ENCODE measurements at places on chromosomes 1 and 21. TPM values are rescaled to one million over a fixed set of nuclear protein-coding genes. Genes with fewer than 3 reads are reported as not detected.
A peak's percentile ranks its signal among the peaks of the same experiment; 100 is the strongest.

DNA sequence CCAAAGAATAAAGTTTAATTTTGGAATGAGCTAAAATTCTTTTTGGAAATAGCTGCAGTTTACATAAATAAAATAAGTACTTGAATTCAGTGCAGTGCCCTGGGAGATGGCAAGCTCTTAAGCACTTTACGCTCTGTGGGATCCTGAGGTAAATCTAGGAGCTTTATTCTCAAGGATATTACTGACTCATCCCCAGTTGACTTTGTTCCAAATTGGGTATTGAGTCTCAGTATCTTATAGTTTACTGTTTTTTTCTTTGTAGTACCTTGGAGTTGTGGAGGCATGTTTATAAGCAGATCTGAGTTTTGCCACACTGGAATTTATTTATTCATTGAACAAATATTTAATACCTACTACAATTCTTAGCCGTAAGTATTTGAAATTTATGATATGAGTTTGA, 27.4 kb upstream of the HRNR start:
- H3K27ac ChIP-seq: no peak overlapping the region
- no peak for DNase-seq

Gene HUNK
- total RNA-seq: 0.74 TPM

DNA sequence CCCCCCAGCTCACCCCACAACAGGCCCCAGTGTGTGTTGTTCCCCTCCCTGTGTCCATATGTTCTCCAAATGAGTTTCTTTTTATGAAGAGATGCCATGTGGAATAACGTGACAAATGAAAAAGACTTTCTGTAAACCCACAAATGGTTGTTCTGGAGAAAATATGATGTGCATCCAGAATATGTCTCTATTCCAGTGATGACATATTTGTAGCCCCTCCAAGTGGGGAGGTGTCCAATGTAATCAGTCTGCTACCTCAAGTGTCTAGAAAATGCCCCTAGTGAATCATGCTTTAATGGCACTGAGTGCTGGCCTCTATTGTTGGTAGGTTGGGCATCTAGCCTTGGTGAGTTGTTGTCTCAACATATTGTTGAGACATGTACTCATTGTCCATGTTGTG, 179.6 kb downstream of the KCNK2 start:
- no peaks in the 10 kb centered on the region for H3K4me1 ChIP-seq
- H3K4me3 ChIP-seq: no peak overlapping the region
- no peak overlapping the region for H3K27ac ChIP-seq
- H3K36me3 ChIP-seq: no peaks in the 10 kb centered on the region
- DNase-seq: no peak

Gene PLA2G2F
- total RNA-seq: not detected

Gene RNU1-2
- total RNA-seq: 3,916 TPM

DNA sequence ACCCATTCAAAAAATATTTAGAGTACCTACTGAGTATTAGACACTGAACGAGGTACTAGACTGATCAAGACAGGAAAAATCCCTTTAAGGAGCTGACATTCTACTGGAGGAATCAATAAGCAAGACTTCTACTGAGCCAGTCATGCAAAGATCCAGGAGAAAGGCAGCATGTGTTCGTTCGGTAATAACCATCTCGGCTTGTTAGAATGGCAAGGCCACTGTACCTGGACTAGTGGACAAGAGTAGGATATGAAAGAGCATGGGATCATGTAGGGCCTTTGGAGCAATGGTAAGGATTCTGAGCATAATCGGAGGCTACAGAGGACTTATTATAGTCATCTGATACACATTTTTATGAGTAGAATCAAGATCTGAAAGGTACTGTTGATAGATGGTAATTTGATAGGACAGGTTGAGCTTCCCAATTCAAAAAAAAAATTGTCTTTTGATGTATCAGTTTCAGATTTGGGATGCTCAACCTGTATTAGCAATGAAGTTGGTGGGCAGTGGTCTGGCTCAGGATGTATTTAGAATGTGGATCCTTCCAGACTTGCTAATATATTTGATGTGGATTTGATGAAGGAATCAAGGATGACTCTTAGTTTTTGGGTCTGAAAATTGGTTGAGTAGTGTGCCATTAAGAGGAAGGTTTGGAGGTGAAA, 2.3 kb downstream of the COX20 start:
- no peak for DNase-seq
- H3K27me3 ChIP-seq: no peaks in the 10 kb centered on the region
- H3K36me3 ChIP-seq: peaks cover 51% of the 10 kb centered on the region
- H3K4me3 ChIP-seq: peak overlapping the region; percentile 44
- H3K4me1 ChIP-seq: peaks cover 27% of the 10 kb centered on the region

DNA sequence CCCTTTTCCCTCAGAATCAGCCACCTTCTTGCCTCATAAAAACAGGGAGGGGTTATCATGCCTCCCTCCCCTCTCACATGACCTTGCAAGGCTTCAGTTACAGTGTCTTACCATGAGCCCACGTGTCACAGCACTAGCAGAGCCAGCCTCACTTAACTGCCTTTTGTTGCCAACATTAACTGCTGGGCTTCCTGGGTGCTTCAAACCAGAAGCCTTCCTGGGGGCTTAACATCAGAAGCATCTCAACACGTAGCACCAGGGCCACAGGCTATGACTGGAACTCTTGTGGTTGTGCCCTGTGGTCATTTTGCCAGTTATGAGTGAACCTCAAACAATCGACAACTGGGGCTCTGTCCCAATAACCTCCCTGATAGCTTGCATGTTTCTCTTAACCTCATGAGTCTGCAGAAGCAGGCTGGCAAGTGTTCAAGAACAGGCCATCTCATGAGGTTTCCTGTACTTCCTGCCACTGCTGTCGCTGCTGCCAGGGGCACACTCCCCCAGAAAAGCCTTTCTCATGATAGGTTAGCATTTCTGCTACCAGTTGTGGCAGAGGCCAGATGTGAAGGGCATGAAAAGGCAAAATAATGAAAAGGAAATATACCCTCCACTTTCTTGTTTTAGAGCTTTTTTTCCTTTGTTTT, 132.2 kb downstream of the GLUL start:
- H3K27ac ChIP-seq: peak overlapping the region; percentile 94
- peak; percentile 82 for DNase-seq
- no peaks in the 10 kb centered on the region for H3K36me3 ChIP-seq

Gene OR2L3
- total RNA-seq: 0.27 TPM

DNA sequence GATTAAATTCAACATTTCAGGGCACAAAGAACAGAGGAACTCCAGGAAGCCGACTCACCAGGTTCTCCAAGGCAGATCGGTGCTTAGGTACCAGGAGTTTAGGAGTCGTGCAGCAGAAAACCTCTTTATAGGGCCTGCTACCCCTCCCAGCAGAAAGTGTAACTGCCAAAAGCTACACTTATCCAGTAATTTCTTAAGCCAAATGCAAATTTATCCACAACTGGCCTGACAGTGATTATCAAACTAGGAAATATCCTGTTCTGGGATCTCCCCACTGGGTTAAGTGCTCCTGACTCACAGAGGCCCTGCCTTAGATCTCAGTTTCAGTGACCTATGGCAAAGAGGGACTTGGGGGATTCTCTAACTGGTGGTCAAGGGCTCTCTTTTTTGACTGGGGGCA, at the start of gene SPRR2F:
Gene SPRR2F (minus strand): TSS at position 101 of the 400 bp plus-strand sequence. CDS start 783 bp downstream, outside the sequence.
- peaks cover 25% of the 10 kb centered on the region for H3K27me3 ChIP-seq
- H3K27ac ChIP-seq: no peak within 1 kb of the TSS
- DNase-seq: no peak
- no peak within 1 kb of the TSS for H3K4me3 ChIP-seq

Gene VANGL2
- 0.14 TPM for total RNA-seq

DNA sequence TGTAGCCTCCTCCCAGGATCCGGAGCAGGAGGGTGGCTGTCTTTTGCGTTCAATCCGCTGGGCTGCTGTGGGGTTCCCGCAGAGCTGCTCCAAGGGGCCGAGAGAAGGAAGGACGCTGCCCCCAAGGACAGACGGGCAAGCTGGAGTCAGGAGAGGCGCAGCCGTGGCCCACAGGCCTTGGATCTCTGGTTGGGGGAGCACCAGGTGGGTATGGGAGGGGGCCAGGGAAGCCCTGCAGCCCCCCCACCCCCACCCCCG, 15.9 kb upstream of the SKI start:
- H3K4me1 ChIP-seq: no peaks in the 10 kb centered on the region
- no peak overlapping the region for H3K4me3 ChIP-seq
- no peak for DNase-seq
- no peaks in the 10 kb centered on the region for H3K36me3 ChIP-seq

GRCh38 chr1:205576011-205576410, 55.8 kb downstream of the ELK4 start:
- peaks cover 18% of the 10 kb centered on the region for H3K27me3 ChIP-seq
- no peak overlapping the region for H3K27ac ChIP-seq
- no peaks in the 10 kb centered on the region for H3K4me1 ChIP-seq
- H3K36me3 ChIP-seq: no peaks in the 10 kb centered on the region
- DNase-seq: no peak
- H3K4me3 ChIP-seq: no peak overlapping the region

DNA sequence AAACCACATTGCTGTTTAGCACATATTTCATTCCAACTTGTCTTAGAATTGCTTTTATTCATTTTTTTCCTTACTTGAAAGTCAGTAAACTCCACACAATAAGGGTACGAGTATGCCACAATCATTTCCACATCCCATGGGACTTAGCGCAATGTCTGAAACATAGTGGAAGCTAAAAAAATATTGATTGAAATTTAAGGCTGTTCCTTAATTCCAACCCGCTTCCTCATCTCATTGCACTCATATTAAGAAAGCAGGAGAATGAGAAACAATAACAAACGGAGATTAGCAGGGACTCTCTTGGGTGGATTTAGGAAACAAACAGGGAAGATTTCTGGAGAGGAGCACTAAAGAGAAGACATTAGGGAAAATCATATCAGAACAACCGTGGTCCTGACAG, 39.3 kb upstream of the RGS4 start:
- H3K4me1 ChIP-seq: no peaks in the 10 kb centered on the region
- H3K27me3 ChIP-seq: peaks cover 22% of the 10 kb centered on the region
- H3K27ac ChIP-seq: no peak overlapping the region
- no peak for DNase-seq
- H3K4me3 ChIP-seq: no peak overlapping the region

DNA sequence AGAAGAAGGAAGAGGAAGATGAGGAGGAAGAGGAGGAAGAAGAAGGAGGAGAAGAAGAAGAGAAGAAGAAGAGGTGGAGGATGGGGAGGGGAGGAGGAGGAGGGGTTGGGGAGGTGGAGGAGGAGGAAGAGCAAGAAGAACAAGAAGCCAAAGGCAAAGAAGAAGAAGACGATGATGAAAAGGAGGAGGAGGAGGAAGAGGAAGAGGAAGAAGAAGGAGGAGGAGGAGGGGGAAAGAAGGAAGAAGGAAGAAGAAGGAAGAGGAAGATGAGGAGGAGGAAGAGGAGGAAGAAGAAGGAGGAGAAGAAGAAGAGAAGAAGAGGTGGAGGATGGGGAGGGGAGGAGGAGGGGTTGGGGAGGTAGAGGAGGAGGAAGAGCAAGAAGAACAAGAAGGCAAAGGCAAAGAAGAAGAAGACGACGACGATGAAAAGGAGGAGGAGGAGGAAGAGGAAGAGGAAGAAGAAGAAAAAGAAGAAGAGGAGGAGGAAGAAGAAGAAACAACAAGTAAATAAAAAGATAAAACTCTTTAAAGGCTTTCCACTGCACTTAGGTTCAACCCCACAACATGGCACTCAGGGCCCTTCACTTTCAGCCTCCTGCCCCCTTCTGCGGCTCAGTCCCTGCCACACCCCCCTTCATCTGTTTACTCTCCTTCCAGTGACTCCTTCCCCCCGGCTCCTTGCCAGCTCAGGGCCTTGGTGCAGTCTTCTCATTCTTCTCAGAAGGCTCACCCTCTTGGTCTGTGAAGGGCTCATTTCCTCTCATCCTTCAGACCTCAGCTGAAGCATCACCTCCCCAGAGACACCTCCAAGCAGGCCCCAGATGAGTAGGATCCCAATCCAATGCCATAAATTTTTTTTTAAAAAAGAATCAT, 114.0 kb downstream of the KCNN3 start:
- no peak overlapping the region for H3K4me3 ChIP-seq

DNA sequence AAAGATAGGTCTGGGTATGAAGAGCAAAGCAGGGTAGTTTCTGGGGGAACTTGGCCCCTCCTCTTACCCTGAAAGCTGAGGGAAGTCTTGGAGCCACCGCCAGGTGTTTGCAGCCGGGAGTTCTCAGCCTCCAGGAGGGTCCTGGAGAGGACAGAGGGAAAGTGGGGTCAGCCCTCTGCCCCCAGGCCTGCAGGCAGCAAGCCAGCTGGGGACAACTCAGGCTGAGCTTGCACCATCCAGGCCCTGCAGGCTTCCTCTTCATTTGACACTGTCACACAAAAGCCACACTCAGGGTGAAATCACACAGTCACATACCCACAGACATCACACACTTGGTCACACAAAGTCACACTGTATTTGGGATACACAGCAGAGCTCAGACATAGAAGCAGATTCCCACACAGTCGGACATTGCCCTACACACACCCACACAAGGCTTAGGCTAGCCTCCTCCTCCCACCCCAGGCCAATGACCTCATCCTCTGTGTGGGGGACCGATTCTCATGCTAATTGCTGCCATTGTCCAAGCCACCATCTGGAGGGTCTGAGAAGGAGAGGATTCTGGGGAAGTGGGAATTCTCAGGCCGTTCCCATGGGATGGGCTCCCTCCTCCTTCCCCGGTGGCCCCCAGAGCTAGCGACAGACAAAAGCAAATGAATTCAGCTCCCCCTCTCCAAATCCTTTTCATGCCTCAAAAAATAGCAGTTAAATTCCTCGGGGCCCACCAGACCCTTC, 3.7 kb downstream of the NES start:
- peaks cover 13% of the 10 kb centered on the region for H3K4me1 ChIP-seq
- H3K27me3 ChIP-seq: peaks cover 55% of the 10 kb centered on the region
- H3K36me3 ChIP-seq: no peaks in the 10 kb centered on the region
- H3K4me3 ChIP-seq: no peak overlapping the region

DNA sequence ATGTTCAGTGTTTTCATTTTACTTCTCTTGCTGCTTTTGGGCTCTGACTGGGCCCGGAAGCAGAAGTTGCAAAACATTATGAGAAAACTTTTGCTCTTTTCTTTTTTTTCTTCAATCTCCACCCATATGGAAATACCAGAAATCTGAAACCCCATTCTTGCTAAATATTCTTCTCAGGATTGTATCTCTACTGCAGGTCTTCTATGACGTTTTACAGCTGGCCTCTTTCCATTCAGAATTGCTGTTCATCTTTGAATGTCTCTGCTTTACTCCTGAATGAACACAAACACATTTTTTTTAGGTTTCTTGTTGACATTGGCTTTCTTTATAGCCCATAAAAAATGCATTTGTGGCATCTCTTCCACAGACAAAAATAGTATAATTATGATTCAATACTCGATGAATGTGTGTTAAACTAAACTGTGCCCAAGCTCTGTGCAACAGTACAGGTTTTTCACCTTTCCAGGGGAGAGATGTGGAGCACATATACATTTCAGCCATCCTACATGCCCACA, 18.8 kb downstream of the PTPRC start:
- peak overlapping the region; percentile 99 for H3K27ac ChIP-seq
- H3K4me1 ChIP-seq: peaks cover 49% of the 10 kb centered on the region
- no peaks in the 10 kb centered on the region for H3K36me3 ChIP-seq
